ENCODE measurements at places on chromosomes 1 and 21.

DNA sequence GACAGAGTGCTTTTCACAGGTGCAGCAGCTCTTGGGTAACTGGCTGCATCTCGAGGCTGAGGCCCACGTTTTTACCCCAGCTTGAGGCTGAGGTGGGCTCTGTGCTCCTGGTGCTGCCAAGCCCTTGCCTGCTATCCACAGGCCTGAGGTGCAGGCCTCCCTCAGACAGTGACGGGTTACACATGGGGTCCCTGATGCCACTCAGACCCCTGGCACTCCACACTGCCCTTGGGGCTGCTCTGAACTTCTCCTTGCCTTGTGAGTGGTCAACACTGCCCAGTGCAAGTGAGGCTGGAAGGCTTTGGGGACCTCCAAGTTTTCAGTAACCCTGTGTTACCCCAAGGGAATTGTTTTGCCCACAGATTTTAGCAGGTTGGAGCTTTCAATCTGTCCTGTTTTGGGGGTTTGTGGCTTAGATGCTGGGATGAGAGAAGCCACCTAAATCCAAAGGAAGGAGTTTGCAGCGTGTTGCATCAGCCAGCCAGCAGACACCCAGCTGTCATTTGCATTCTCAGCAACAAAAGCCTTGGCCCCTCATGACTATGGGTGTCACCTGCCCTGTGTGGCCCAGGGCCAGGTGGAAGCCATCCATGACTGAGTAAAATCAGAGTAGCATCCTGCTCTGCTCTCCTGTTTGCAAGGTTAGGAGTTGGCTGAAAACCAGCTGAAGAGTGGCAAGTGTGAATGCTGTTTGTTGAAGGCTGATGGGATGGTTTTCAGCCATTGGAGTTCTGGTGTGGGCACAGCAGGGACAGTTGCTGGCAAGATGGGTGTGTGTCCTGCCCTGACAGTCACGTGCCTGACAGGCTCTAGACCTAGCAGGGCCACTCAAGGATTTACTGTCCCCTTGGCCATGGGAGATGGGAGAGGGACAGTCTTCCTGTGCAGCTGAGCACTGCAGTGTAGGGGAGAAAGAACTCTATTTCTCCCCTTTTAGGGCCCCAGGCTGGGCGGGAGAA is 3.2 kb downstream of the RNF187 start:
- no peak for DNase-seq

DNA sequence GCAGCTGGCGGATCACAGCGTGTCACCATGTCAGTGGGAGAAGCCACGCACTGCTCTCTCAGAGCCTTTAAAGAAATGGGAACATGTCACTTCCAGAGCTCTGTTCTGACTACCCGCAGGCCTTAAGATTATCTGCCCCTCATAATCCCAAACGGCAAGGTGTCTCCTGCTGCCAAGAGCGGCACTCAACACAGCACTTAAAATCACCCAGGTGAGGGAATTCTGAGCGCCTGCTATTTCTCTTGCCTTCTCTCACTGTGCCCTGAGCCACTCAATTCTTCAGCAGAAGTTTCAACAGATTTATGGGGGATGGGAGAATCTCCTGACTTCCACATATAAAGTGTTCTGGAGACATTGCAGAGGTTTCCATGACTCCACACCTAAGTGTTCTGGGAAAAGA is 137.9 kb downstream of the LMO4 start:
- no peak for DNase-seq

DNA sequence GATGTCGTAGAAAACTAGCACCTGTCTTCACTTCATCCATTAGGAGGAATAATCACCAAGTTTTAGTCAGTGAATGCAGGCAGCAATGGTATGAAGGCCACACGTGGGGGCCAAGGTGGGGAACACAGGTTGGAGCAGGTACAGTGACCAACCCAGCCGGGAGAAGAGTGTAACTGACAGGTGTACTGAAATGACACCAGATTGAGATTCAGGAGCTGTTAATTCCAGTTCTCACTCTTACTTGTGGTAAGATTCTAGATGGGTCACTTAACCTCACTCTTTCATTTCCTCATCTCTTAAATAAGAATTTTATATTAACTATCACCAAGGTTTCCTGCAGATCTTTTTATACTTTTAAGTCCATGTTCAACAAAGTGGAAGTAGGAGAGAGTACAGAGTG is 206.2 kb upstream of the PTBP2 start:
- DNase-seq: no peak

DNA sequence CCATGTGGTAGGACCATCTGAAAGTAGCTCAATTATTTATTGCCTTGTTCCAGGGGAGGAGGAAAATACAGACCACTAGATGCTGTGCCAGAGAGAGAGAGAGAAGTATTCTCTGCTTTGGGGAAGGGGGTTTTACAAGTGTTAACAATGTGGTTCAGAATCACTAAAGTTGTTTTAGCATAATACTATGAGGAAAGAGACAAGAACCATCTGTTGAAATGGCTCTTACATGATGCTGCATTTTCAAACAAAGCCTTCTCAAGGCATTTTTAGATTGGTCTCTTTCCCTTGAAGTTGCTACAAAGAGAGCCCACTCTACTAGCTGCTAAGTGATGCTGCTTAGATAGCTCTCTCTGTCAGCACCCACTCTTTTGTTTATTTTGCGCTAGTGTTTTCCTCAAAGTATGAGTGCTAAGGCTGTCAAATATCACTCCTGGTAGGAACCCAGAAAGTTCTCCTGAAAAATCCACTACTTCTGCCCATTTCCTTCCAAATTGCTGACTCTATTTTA is 255.1 kb downstream of the NFIA start:
- no peak for DNase-seq

DNA sequence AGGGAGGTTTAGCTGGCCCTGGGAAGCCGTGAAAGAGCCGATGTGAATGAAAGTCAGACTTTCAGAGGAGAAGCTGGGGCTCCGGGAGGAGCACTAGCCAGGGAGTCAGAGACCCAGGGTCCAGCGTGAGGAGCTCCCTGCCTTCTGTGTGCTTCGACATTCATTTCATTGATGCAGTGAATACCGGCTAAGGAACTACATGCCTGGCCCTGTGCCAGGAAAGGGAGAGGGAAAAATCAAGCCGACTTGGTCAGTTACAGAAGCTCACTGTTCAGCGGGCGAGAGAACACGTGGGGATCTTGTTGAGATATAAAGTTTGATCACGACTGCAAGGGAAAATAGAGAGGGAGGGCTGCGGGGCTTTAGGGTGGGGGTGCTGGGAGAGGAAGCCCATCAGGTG is 76.7 kb upstream of the RUNX3 start:
- DNase-seq: no peak

- DNase-seq: no peak
Measured at GRCh38 chr1:157104598-157105293, 5.1 kb upstream of the ETV3L start.

- no peak for DNase-seq
Measured at GRCh38 chr1:32336963-32337675, 1.1 kb upstream of the MARCKSL1 start.

- no peak for DNase-seq
Measured at GRCh38 chr1:32263744-32264143, 12.7 kb downstream of the LCK start.

GRCh38 chr21:32393677-32394001 is 827 bp upstream of the URB1 start:
- no peak for DNase-seq

DNA sequence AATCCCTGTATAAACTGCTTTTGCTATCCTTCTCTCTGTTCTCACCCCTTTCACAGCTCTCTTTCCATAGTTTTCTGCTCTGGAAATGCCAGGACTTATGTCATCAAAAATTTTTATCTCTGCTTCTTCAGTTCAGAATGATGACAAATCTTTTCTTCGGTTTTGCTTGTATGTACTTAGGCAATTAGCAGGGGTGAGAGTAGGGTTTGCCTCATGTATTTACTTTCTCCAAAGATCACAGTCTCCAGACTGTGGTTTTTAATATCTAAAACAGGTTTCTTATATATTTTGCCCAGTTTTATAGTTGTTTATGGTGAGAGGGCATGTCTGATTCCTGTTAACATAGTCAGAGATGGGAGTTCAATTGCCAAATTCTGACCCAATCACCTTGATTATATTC is 235.4 kb upstream of the LYPLAL1 start:
- no peak for DNase-seq

DNA sequence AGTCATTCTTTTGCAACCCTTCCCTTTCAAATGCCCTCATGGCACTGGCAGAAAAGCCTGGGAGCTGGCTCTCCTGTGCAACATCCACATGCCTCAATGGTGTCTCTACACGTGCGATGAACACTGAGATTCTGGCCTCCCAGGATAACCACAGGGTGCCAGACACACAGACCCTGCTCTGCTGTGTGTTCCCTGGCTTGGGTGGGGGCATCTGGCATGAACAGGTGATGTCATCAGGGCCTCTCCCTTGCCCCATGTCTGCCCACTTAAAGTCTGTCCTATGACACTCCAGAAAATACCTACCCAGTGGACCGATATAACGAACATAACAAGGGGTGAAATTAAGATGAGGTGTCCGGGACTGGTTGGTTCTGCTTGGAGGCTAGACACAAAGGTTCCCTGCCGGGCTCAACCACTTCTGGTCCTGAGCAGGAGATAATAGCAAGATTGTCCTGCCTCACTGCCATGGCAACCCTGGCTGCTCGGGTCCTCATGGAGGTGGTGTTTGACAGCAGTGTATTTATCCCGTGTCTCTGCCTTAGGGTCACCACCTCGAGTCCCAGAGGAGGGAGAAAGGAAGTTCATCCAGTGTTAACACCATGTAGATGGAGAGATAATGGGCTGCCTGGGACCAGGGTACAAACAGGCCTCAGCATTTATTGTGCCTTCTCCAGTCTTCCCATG is 19.3 kb downstream of the INSRR start:
- DNase-seq: no peak

- DNase-seq: no peak
Measured at GRCh38 chr1:112849425-112850033, 106.5 kb downstream of the SLC16A1 start.

DNA sequence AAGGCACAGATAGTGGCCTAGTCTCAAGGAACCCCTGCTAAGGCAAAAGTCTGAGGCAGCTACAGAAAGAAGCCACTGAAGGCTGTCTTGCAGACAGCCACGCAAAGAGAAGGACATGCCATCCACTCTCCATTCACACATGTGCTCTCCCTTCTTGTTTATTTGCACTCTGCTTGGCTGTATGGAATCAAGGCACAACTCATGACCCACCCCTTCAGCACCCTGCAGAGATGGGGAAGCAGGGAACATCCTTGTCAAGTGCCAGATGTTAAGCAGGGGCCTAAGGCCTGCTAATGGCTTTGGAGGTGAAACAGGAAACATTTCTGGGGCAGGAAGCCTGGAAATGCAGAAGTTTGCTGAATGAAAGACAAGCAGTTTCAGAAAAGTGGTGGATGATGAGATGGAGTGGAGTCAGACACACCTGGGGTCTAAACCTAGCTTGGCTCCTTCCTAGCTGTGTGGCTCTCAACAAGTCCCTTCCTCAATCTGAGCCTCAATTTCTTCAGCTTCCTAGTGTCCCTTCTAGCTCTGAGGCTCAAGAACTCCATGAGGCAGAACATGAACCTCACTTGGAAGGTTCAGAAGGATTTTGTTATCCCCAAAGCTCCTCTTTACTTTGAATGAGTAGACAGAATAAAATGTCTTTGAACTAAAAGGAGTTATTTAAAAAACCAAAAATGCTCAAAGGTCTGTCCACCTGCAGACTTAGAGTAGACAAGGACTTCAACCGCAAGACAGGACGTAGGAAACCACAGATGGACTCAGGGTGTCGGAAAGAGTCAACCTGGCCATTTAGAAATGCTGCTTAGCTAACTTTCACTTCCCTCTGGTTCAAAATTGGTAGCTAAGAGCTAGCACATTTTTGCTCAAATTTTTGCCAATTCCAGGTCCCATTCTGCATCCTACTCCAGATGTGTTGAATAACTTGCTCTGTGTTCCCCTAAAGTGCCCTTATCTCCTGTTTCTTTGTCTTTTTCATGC is 283.1 kb downstream of the PLPP3 start:
- DNase-seq: no peak

GRCh38 chr1:14926229-14926628 is 227.3 kb upstream of the TMEM51 start:
- no peak for DNase-seq

GRCh38 chr1:168708698-168709404 is 20.2 kb downstream of the DPT start:
- DNase-seq: no peak

DNA sequence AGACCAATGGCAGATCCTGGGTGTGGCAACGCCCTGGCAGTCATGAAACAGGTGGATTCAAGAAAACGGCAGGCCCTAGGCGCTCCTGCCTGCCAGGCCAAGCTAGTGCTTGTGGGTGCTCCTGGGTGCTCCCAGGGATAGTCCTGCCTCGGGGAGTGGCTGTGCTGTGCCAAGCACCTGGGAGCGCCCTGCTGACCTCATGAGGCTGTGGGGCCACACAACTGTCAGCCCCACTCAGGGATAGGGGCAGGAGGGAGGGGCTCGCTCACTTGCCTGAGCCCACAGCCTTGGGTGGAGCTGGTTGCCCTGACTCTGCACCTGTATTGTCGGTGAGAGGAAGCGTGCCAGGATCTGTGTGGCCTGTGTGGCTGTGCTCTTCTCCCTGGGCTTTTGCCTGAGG is 9.4 kb downstream of the SNAP47 start:
- no peak for DNase-seq

DNA sequence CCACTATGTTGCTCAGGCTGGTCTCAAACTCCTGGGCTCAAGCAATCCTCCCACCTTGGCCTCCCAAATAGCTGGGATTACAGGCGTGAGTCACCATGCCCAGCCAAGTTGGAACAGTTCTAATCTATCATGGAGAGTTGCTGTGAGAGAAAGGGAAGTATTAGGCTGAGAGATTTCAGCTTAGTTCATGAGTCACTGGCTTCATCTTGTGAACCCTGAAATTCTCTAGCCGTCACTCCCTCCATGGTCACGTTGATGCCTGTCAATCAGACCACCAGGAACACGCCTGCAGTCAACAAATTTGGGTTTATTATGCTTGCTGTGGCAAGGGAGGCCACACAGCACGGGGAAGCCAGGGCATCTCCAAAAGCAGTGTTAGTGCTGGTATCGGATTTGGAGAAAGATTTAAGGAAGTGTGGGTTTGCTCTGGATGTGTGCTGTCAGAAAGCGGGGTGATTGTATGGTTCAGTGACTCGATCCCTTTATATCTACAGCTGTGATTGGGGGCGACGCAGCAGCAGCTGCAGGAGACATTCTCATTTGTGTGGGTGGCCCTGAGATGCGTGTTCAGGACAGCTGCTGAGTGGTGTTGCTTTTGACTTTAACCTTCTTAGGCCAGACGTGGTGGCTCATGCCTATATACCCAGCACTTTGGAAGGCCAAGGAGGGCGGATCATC is 18.7 kb downstream of the UQCRHL start:
- no peak for DNase-seq

GRCh38 chr1:176241385-176242015 is 34.4 kb upstream of the COP1 start:
- no peak for DNase-seq

DNA sequence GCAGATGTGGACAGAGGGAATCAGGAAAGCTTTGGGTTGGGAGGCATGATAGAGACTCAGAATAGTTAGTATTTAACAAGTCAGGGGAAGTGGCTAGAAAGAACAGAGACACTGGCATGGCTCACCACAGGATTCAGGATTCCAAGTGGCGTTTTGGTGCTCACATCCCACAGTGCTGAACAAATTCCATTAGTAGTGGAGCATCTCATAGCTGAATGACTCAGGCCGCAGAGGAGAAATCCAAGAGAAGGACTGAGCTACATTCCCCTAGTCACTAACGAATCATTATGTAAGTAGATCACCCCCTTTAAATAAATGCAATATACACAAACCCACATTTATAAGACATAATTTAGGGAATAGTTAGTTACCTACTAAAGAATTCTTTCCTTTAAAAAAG is 5.0 kb upstream of the KCNJ9 start:
- DNase-seq: no peak

Data from activated naive CD8-positive, alpha-beta T cell treated with anti-CD3 and anti-CD28 coated beads, Interleukin-2, amount 50 U/mL, for 16 hours (primary cell).